Activated CD8-positive, alpha-beta T cell treated with anti-CD3 and anti-CD28 coated beads for 36 hours (primary cell): ENCODE measurements at places on chromosomes 1 and 21. TPM values are rescaled to one million over a fixed set of nuclear protein-coding genes. Genes with fewer than 3 reads are reported as not detected.
A peak's percentile ranks its signal among the peaks of the same experiment; 100 is the strongest.

The DDR2 gene
- total RNA-seq = 0.45 TPM

The PHGDH gene
- 322 TPM for total RNA-seq

The GNAT2 gene
- total RNA-seq = 0.81 TPM

The MKNK1 gene
- 31.1 TPM for total RNA-seq

GRCh38 chr1:95655321-95656020 lies 421.5 kb downstream of the RWDD3 start:
- H3K4me3 ChIP-seq = no peak overlapping the region
- no peaks in the 10 kb centered on the region for H3K36me3 ChIP-seq
- no peak overlapping the region for H3K27ac ChIP-seq
- H3K27me3 ChIP-seq = no peaks in the 10 kb centered on the region
- H3K4me1 ChIP-seq = no peaks in the 10 kb centered on the region
- DNase-seq = no peak

DNA sequence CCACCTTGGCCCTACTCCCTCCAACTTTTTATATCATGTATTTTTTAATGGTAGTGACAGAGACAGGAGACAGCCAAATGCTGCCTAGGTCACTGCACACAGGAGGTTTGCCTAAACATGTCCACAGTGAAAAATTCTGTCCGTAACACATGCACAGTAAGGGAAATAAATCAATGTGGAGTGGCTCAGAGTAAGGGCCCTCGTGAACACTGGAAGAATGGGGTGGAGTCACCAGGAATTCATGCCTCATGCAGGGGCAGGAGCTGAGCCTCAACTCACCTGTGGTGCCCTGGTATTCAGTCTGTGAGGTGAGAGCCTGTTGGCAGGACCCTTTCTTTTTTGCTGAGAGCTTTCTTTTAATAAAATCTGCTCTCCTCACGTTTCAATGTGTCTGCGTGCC lies 289.1 kb downstream of the TGFB2 start:
- H3K4me1 ChIP-seq = no peaks in the 10 kb centered on the region
- no peaks in the 10 kb centered on the region for H3K27me3 ChIP-seq
- H3K36me3 ChIP-seq = no peaks in the 10 kb centered on the region
- H3K27ac ChIP-seq = no peak overlapping the region

DNA sequence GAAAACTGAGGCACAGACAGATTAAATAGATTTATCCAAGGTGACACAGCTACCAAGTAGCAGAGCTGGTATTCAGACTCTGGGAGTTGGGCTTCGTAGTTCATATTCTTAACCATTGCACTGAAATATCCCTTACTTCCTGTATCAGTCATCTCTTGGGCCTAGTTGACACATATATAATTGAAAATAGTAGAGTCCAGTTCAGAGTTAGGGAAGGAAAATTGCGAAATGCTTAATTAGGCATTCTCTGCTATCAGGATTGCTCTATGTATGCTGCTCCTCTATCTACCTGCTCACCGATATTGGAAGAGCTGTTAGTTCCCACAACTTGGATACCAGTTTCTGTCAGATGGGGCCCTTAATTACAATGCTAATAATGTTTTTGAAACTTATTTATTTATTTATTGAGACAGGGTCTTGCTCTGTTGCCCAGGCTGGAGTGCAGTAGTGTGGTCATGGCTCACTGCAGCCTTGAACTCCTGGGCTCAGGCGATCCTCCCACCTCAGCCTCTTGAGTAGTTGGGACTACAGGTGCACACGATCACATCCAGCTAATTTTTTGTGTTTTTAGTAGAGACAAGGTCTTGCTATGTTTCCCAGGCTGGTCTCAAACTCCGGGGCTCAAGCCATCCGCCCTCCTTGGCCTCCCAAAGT lies 8.2 kb downstream of the RCOR3 start:
- no peak overlapping the region for H3K27ac ChIP-seq
- no peaks in the 10 kb centered on the region for H3K27me3 ChIP-seq
- peaks cover 25% of the 10 kb centered on the region for H3K36me3 ChIP-seq

DNA sequence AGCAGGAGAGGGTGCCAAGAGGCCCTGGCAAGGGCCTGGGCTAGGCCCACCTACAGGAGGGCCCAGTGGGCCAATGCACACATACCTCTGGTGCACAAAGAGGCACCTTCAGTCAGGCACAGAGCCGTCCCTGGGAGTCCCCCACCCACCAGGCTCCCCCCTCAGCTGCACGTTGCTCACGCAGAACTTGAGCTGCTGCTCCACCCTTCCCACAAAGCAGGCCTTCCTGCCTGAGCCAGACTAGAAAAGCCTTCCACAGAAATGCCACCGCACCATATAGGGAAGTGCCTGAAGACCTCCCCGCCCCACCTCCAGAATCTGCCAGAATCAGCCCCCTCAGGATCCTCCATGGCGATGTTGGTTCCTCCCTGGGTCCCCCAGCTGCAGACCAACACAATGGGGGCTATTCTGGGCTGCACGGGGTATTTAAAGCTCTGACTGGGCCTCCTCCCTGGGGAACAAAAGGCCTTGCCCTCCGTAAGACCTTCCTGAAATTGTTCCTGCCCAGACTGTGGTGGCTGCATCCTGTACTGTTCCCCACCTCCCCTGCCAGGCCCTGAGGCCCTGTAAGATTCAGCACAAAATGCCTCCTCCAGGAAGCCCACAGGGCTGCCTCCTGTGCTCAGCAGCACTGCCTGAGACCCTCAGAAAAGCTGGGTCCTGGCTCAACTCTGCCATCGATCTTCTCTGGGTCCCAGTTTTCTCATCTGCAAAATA lies 27.2 kb downstream of the HSPG2 start:
- H3K36me3 ChIP-seq = no peaks in the 10 kb centered on the region
- H3K27me3 ChIP-seq = no peaks in the 10 kb centered on the region
- peak overlapping the region; percentile 86 for H3K27ac ChIP-seq
- peak overlapping the region; percentile 58 for H3K4me3 ChIP-seq

- DNase-seq = no peak
- no peak overlapping the region for H3K4me3 ChIP-seq
- peaks cover 11% of the 10 kb centered on the region for H3K4me1 ChIP-seq
- no peak overlapping the region for H3K27ac ChIP-seq
- H3K36me3 ChIP-seq = no peaks in the 10 kb centered on the region
These were observed 213.0 kb upstream of the CACYBP start for GRCh38 chr1:174786760-174787159.

- peak; percentile 90 for DNase-seq
- no peaks in the 10 kb centered on the region for H3K36me3 ChIP-seq
- no peak overlapping the region for H3K27ac ChIP-seq
- no peak overlapping the region for H3K4me3 ChIP-seq
- peaks cover 24% of the 10 kb centered on the region for H3K27me3 ChIP-seq
These were observed 6.1 kb upstream of the EPHB2 start for GRCh38 chr1:22704440-22705067.

DNA sequence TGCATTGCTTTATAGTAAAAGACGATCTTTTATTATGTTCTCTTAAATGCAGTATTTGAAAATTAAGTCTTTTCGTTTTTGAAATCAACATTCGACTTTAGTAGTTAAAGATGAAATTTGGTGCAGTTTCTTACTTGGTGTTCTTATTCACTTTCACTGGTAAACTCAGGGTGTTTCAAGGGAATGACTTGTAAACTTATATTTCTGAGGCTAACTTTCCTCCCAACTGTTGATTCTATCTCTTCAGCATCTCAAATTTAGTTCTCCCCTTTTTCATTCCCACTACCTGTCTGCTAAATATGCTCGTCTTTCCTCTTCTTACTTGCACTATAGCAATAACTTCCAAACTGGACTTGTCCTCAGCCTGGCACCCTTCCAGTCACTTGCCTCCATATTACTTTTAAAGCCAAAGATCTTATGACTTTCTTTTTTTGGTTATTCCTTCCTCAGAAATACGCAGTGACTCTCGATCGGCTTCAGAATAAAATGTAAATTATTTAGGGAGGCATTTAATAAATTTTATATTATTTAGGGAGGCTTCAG lies 988 bp downstream of the SLC35A3 start:
- peak overlapping the region; percentile 98 for H3K27ac ChIP-seq
- DNase-seq = no peak
- peaks cover 5% of the 10 kb centered on the region for H3K36me3 ChIP-seq
- no peaks in the 10 kb centered on the region for H3K27me3 ChIP-seq

DNA sequence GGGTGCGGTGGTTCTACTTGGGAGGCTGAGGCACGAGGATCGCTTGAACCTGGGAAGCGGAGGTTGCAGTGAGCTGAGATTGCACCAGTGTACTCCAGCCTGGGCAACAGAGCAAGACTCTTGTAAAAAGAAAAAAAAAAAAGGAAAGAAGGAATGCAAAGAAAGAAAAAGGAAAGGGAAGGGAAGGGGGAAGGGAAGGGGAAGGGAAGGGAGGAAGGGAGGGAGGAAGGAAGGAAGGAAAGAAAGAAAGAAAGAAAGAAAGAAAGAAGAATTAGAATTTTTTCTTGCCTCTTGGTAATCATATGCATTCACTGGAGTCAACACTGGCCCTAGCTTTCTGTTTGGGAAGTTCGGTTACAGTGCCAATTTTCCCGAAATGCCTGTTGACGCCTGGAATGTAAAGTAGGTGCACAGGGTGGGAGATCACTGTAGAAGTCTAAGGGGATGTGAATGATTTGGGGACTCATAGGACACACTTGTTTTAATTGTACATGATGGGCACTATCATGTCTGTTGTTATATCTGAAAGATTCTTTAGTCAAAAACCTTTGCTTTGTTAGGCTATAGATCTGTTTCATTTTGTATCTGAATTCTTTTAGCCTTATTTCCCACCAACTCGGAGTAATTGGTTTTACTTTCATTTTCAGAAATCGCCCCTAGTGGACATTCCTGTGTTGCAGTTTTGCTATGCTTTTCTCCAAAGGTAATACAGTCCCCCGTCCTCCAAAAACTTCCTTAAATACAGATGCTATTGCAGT lies 59.8 kb upstream of the MORC3 start:
- peak; percentile 58 for DNase-seq
- H3K4me3 ChIP-seq = peak overlapping the region; percentile 69
- H3K27ac ChIP-seq = peak overlapping the region; percentile 73
- peaks cover 7% of the 10 kb centered on the region for H3K36me3 ChIP-seq
- H3K27me3 ChIP-seq = no peaks in the 10 kb centered on the region

- no peaks in the 10 kb centered on the region for H3K36me3 ChIP-seq
- DNase-seq = peak; percentile 48
- no peak overlapping the region for H3K27ac ChIP-seq
- H3K4me3 ChIP-seq = no peak overlapping the region
These were observed 22.8 kb upstream of the LBR start for GRCh38 chr1:225450491-225451191.

DNA sequence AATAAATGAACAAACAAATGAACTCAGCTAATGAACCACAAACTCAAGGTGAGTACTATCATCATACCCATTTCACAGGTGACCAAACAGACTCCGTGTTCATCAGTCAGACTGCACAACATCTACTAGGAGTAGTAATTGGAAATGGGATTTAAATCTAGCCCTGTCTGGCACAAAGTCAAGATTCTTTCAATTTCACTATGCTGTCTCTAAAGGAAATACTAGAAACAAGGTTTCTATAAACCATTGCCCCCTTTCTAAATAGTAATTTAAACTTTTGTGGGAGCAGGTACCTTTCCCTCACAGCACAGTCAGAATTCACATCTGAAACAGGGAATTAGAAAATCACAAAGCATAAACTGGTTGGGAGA lies 160.3 kb downstream of the TGFBR3 start:
- no peak overlapping the region for H3K27ac ChIP-seq
- no peak for DNase-seq
- H3K4me1 ChIP-seq = peaks cover 14% of the 10 kb centered on the region

GRCh38 chr21:37061926-37062592 lies 10.8 kb downstream of the PIGP start:
- DNase-seq = no peak
- peaks cover 2% of the 10 kb centered on the region for H3K36me3 ChIP-seq
- H3K27ac ChIP-seq = no peak overlapping the region
- peaks cover 9% of the 10 kb centered on the region for H3K4me1 ChIP-seq
- H3K27me3 ChIP-seq = no peaks in the 10 kb centered on the region
- H3K4me3 ChIP-seq = no peak overlapping the region

DNA sequence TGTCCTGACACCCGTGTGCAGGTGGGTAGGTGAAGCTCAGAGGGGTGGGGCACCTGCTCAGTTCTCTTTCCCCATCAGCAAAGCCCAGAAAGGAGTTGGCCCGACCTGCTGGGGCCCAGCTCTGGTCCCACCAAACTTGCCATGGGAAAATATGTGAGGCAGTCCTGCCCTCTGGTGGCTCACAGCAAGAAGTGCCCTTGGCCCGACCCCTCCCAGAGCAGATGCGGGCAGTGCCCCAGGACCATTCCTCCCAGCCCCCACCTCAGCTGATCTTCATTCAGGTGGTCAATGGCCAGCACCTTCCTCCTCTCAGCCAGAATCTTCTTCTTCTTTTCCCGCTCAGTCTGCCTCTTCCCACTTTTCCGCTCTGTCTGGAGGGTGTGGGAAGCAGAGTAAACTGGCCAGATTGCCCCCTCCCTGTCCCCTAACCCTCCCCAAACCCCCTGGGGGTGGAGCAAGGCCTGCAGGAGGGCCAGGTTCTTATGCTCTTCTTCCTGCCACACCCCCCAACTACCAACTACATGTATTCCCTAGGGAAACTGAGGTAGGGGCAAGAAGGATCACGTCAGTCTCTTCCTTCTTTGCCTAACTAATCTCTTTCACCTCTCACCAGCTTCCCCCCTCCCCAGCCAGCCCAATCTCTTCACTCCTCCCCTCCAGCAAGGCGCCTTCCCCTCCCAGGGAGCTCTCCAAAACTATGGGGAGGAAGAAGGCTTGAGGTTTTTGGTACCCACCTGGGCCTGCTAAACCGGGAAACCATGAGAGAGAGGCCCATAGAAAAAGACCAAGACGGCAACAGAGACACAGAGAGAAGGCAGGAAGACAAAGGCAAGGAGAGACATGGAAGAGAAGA lies 15.6 kb downstream of the TNNT2 start:
- H3K4me1 ChIP-seq = no peaks in the 10 kb centered on the region
- H3K27me3 ChIP-seq = peaks cover 3% of the 10 kb centered on the region
- H3K27ac ChIP-seq = no peak overlapping the region
- peak; percentile 51 for DNase-seq
- no peaks in the 10 kb centered on the region for H3K36me3 ChIP-seq

- H3K4me1 ChIP-seq = no peaks in the 10 kb centered on the region
- no peak overlapping the region for H3K4me3 ChIP-seq
- H3K36me3 ChIP-seq = no peaks in the 10 kb centered on the region
These were observed 45.9 kb downstream of the TRIM11 start for GRCh38 chr1:228360533-228361313.

- DNase-seq = peak; percentile 87
- peaks cover 7% of the 10 kb centered on the region for H3K4me1 ChIP-seq
- H3K4me3 ChIP-seq = no peak overlapping the region
- H3K36me3 ChIP-seq = no peaks in the 10 kb centered on the region
- peaks cover 1% of the 10 kb centered on the region for H3K27me3 ChIP-seq
These were observed 26.1 kb downstream of the UBE2T start for GRCh38 chr1:202315576-202316168.

DNA sequence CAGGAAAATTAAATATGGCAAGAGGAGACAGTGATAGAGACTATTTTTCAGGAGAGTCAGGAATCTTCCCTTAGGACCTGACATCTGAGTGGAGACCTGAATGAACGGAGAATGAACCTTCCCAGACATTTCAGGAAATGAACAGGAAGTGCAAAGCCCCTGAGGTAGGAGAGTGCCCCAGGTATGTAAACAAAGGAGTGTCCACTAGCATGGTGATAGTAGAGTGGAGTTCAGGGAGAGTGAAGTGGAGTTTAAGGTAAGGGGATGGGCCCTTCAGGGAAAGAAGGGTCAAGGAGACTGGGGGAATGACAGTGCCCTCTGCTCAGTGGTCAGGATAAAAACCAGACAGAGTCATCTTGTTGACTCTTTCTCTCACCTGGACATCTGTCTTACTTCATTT lies 19.3 kb downstream of the MYBPH start:
- no peak overlapping the region for H3K4me3 ChIP-seq
- H3K4me1 ChIP-seq = no peaks in the 10 kb centered on the region
- H3K27me3 ChIP-seq = peaks cover 3% of the 10 kb centered on the region
